ENCODE measurements at places on chromosomes 11 and 22.

- DNase-seq = no peak
Observed at GRCh38 chr11:36160091-36160490, 129.1 kb downstream of the COMMD9 start.

GRCh38 chr11:827897-828192 lies at the start of gene CRACR2B:
CRACR2B (plus strand) TSS chr11:827919; CDS start chr11:828608, 689 bp downstream.
- no peak for DNase-seq

DNA sequence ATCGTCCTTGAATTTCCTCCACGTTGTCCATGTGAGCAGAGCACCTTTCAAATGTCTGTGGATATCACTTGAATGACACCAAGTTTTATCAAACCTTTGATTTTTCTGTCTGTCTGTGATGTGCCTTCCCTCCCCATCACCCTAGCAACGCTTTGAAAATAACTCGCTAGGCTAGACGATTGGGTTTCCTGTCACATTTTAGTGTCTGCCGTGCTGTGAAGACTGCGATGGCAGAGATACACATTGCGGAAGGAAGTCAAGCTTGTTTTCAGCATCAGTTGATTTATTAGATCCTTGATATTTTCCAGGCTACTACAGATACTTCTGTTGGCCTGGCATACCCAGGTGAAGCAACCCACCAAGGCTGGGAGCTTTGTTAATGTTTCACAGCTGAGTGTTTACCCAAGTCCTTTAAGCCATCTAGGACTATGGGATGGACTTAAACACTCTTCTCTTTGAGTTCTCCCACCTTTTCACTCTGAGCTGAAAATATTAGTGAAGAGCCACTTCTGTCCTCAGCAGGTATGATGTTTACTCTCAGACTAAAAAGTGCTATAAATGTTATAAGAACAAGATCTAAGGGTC lies 93.6 kb upstream of the CD44 start:
- no peak for DNase-seq

GRCh38 chr22:33697640-33698039 lies 222.6 kb downstream of the LARGE1 start:
- no peak for DNase-seq

- DNase-seq = no peak
Observed at GRCh38 chr22:17638182-17638431, 450 bp upstream of the BCL2L13 start.

GRCh38 chr22:49523374-49524008 lies 304.2 kb downstream of the BRD1 start:
- no peak for DNase-seq

DNA sequence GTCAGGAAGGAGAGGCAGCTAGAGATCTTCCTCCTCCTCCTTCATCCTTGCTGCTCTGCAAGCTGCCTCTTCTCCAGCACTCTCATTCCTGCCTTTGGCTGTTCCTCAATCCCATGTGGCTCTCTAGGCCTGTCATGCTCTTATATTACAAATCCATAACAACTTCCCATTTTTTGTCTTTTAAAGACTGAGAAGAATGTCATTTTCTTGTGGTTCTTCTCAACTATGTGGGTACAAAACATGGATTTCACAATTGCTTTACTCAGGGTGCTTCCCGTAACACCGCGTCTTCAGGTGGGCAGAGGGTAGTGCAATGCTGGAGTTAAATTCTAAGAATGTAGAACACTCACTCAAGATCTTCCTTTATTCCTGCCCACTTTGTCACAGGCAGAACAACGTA lies 6.8 kb upstream of the CAT start:
- no peak for DNase-seq

DNA sequence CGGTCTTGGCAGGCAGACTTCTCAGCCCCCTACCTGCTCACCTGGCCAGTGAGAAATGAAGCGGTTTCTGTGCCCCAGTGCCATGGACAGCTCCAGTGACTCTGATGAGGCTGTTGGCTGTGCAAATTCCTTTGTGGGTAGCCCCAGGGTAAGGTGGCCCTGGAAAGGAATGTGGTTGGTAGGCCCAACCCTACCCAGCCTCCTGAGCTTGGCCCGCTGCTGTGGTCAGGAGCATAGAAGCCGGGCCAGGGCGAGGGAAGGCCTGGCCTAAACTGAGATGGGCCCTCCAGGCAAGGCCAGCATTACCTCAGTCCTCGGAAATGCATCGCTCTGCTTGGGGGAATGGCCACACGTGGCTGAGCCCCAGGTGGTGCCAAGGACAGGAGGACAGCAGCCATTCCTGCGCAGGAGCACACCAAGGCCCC lies 16.9 kb downstream of the DAGLA start:
- DNase-seq = no peak

DNA sequence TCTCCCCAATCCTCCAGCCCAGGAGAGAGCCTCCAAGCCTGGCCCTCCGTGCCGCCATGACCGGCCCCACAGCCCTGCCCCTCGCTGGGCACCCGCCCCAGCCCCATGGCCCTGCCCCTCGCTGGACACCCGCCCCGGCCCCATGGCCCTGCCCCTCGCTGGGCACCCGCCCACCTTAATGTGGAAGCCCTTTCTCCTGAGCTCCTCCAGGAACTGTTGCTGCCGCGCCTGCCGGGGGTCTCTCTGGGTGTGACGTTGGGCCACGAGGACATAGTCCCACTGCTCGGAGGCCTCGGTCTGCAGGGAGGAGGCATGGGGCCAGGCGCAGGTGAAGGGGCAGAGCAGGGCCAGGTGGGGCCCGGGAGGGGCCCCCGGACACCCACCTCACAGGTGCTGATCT lies 8.2 kb downstream of the ANO9 start:
- no peak for DNase-seq

- DNase-seq = no peak
Observed at GRCh38 chr11:35491231-35491871, 34.1 kb downstream of the PAMR1 start.

- DNase-seq = no peak
Observed at GRCh38 chr22:45304971-45305370, 4.8 kb upstream of the FAM118A start.

DNA sequence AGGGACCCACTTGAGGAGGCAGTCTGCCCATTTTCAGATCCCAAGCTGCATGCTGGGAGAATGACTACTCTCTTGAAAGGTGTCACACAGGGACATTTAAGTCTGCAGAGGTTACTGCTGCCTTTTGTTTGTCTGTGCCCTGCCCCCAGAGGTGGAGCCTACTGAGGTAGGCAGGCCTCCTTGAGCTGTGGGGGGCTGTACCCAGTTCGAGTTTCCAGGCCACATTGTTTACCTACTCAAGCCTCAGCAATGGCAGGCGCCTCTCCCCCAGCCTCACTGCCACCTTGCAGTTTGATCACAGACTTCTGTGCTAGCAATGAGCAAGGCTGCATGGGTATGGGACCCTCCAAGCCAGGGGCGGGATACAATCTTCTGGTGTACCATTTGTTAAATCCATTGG lies 126.0 kb downstream of the OR4A5 start:
- DNase-seq = no peak

- no peak for DNase-seq
Observed at GRCh38 chr11:69052343-69053168, 3.8 kb downstream of the TPCN2 start.

DNA sequence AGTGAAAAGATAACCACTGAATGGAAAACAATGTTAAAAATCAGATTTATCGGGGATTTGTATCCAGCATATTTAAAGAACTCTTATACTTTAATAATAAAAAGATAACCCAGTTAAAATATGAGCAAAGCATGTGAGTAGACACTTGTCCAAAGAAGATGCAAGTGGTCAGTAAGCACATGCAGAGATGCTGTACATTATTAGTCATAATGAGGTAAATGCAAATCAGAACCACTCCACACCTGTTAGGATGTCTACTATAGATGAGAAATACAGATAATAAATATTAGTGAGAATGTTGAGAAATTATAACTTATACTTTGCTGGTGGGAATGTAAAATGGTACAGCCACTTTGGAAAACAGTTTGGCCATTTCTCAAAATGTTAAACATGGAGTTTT lies 28.0 kb downstream of the QSER1 start:
- DNase-seq = no peak

DNA sequence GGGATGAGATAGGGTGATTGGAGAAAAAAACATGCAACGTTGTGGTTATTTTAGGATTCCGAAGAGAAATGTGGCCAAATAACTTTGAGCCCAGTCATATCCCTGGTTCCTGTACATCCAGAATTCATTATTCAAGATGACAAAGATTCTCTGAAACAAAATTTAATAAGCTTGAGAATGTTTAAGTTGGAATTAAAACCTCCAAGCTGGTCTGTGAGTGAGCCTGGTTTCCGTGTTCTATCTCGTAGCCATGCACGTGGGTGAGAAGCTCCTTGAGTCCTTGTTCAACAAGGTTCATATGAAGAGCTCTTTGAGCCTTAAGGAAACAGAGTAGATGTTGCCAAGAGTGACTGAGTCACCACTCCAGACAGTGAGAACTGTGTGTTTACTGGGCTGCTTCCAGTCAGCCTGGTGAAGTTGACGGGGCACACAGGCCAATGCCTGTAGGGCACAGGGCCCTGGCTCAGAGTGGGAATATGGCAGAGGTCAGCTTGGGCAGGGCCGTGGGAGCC lies 206.5 kb downstream of the NAV2 start:
- DNase-seq = no peak

- DNase-seq = no peak
Observed at GRCh38 chr22:30117256-30117655, 37.0 kb downstream of the HORMAD2 start.

- no peak for DNase-seq
Observed at GRCh38 chr11:46528445-46529094, 65.3 kb downstream of the AMBRA1 start.

- DNase-seq = no peak
Observed at GRCh38 chr11:132839236-132839945, 692.9 kb downstream of the OPCML start.

- no peak for DNase-seq
Observed at GRCh38 chr11:86062719-86063118, 6.2 kb downstream of the PICALM start.

GRCh38 chr11:6587360-6587953 lies 16.0 kb downstream of the RRP8 start:
- DNase-seq = peak; percentile 52

DNA sequence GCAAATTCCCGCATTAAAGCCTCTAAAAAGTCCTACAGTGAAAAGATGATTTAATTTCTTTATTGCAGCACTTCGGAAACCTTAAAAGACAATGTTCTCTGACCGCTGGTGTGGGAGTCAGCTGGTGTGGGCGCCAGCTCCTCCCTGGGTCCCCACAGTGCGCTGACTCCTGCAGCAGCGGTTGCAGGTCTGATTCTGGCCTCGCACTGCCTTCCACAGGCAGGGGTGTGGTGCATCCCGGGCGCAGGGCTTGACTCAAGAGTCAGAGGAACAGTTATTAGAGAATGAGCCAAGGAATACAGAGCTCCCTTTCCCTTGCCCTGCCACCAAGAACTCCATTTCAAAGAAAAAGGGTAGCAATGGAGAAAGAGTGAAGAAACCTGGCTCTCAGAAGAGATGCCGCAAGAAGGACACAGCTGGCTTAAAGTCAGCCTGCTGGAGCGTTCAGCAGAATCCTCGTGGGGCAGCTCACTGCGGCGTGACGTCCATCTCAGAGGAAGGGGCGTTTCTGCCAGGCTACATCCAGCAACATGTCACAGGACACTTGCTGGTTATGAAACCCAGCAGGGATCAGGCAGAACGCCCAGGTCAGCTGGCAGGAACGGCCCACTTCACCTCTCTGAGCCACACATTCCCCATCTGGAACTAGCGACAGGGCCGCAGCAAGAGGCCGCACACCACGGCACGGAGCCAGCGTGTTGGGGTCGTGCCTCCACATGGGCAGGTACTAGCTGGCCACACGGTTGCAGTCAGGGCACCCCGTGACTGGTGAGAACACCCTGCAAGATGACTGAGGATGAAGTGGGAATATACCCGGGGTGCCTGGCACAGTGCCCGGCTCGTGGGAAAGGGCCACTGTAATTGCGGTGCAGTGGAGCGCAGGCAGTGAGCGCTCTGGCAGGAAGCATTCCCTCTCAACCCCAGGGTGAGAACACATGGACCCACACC lies 18.1 kb upstream of the EFCAB6 start:
- no peak for DNase-seq

DNA sequence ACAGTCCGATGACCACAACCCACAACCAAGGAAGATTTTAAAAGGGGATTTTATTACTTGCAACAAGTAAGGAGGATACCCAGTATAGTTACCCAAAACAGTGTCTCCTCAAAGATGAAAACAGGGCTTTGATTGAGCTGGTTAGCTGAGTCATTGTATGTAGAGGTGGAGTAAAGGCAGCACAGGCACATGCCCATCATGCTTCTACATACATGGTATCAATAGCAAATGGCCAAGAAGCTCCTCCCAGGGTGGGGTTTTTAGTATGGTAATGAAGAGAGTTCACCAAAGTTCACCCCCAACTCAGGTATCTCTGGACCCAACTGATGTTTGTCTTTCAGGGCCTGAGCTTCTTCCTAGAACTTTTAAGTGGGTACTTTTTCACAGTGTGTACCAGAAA lies 157.1 kb upstream of the CEP126 start:
- DNase-seq = no peak

DNA sequence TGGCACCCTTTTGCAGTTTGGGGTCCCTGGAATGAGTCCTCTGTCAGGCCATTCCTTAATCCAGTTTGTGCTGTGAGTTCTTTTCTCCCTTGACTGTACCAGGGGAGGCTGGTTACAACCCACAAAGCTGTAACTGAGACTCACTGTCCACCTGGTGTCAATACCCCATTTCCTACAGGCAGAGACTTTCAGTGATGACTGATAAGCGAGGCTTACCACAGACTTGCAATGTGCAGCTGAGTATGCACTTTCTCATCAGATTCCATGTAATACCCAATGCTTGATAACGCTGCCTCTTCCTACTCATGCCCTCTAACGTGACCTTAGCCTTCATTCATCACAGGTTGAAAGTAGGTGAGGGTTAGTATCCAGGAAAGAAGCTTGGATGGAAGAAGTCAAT lies 120.1 kb downstream of the INSC start:
- no peak for DNase-seq

DNA sequence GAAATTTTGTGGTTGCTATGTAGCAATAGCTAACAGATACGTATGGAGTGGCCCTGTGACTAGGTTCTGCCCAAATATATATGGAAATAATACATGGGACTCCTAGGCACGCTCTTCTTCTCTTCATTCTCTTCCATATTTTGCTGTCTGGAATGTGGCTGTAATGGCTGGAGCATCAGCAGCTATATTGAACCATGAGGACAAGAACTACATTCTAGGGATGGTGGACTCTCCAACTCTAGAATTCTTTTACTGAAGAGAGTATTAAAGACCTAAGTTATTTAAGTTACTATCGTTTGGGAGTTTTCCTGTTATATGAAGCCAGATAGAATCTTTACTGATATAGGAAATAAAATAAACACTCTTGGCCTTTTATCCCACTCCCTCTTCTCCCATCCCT lies 7.5 kb upstream of the NELL1 start:
- DNase-seq = no peak

Data from putamen (tissue), 1 donor.